ENCODE measurements at places on chromosomes 13 and 19. TPM values are rescaled to one million over a fixed set of nuclear protein-coding genes. Genes with fewer than 3 reads are reported as not detected.

GRCh38 chr13:110699148-110700145, 6.5 kb downstream of the CARS2 start:
- no peak overlapping the region for H3K4me3 ChIP-seq
- no peaks in the 10 kb centered on the region for H3K27me3 ChIP-seq
- no peak overlapping the region for H3K27ac ChIP-seq
- H3K36me3 ChIP-seq: peaks cover 39% of the 10 kb centered on the region
- H3K4me1 ChIP-seq: peaks cover 14% of the 10 kb centered on the region
- no peak for DNase-seq

DNA sequence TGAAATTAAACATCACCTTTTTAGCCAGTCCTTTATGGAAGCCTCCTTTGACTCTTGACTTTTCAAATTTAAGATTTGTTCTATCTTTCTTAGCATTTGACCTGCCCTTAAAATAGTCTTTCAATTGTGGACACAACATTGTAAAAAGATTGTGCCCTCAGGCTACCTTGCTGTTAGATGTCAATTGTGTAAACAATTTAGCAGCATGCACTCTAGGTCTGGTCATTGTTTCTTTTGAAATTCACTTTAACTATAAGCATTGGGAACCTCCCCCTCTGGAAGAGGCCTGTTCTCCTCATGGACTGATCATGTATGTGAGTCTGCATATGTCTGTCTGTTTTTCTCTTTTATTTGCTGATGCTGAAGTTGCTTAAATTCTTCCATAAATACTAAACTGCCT, 31.5 kb upstream of the PABPC3 start:
- H3K4me3 ChIP-seq: no peak overlapping the region
- no peaks in the 10 kb centered on the region for H3K4me1 ChIP-seq
- DNase-seq: no peak
- H3K36me3 ChIP-seq: no peaks in the 10 kb centered on the region

GRCh38 chr13:112177450-112178288, 110.7 kb downstream of the SOX1 start:
- DNase-seq: no peak
- H3K4me1 ChIP-seq: no peaks in the 10 kb centered on the region
- no peaks in the 10 kb centered on the region for H3K36me3 ChIP-seq
- H3K4me3 ChIP-seq: no peak overlapping the region
- H3K27ac ChIP-seq: no peak overlapping the region

- DNase-seq: no peak
- peaks cover 63% of the 10 kb centered on the region for H3K4me1 ChIP-seq
- peak overlapping the region; percentile 85 for H3K27ac ChIP-seq
- H3K36me3 ChIP-seq: peaks cover 14% of the 10 kb centered on the region
- peak overlapping the region; percentile 80 for H3K4me3 ChIP-seq
- H3K27me3 ChIP-seq: no peaks in the 10 kb centered on the region
Measured at GRCh38 chr19:7921967-7922835, 2.1 kb downstream of the SNAPC2 start.

- H3K27me3 ChIP-seq: no peaks in the 10 kb centered on the region
- H3K4me1 ChIP-seq: peaks cover 3% of the 10 kb centered on the region
- no peak overlapping the region for H3K4me3 ChIP-seq
- DNase-seq: no peak
- H3K36me3 ChIP-seq: no peaks in the 10 kb centered on the region
Measured at GRCh38 chr13:100209857-100210825, 121.2 kb downstream of the PCCA start.

The TPT1 gene
- total RNA-seq: 1,970 TPM

The PLPPR3 gene
- not detected for total RNA-seq

- H3K27ac ChIP-seq: no peak overlapping the region
- DNase-seq: no peak
- no peaks in the 10 kb centered on the region for H3K36me3 ChIP-seq
- no peaks in the 10 kb centered on the region for H3K4me1 ChIP-seq
- no peaks in the 10 kb centered on the region for H3K27me3 ChIP-seq
Measured at GRCh38 chr13:54563286-54563685, 1534.7 kb downstream of the OLFM4 start.

- no peaks in the 10 kb centered on the region for H3K27me3 ChIP-seq
- H3K27ac ChIP-seq: no peak overlapping the region
- H3K4me3 ChIP-seq: no peak overlapping the region
- DNase-seq: no peak
Measured at GRCh38 chr19:54436628-54437252, 12.3 kb upstream of the LENG8 start.

- peaks cover 7% of the 10 kb centered on the region for H3K27me3 ChIP-seq
- H3K36me3 ChIP-seq: no peaks in the 10 kb centered on the region
- no peak for DNase-seq
- no peaks in the 10 kb centered on the region for H3K4me1 ChIP-seq
- no peak overlapping the region for H3K27ac ChIP-seq
- no peak overlapping the region for H3K4me3 ChIP-seq
Measured at GRCh38 chr13:24927810-24928404, 163.9 kb downstream of the RNF17 start.

DNA sequence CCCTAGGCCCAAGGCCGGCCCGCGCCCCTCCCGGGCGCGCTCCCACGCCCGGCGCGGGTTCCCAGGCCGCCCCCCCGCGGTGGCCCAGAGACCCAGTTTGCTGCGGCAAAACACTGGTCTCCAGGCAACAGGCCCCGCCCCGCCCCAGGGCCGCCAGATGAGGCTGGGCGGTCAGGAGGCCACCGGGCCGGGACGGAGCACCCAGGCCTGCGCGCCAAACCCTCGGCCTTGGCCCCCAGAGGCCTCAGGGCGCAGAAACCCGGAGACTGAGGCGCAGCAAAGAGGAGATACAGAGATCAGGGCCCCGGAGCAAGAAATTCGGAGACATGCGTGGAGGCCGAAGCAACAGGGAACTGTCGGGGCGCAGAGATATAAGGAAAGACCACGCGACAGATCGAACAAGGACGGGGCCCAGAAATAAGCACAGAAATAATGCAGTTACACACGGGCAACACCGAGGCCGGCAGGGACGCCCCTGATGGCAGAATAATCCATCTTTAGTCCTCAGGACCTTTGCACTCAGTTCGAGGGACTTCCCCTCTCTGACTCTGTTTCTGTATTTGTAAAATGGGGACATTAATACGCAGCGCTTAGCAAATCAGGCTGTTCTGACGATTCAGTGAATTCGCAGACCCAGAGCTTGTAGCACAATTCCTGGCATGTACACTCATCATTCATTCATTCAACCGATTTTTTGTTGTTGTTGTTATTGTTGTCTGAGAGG, 20.8 kb upstream of the ERCC1 start:
- H3K4me3 ChIP-seq: peak overlapping the region; percentile 77
- peaks cover 24% of the 10 kb centered on the region for H3K4me1 ChIP-seq

The HIPK4 gene
- not detected for total RNA-seq

DNA sequence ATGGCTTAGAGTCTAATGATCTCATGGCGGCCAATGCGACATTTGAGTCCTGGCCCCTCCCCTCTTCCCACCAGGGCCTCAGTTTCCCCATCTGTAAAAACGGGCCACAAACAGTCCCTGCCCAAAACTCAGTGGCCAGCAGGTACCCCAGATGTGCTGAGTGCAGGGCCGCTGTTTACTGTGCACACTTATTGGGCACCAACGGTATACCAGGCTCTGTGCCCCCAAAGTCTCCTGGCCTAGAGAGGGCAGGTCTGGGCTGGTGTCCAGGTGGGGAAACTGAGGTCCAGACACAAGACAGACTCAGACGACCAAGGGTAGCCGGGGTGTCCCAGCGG, 23.6 kb upstream of the WDR18 start:
- no peak overlapping the region for H3K4me3 ChIP-seq
- H3K27ac ChIP-seq: no peak overlapping the region
- H3K27me3 ChIP-seq: no peaks in the 10 kb centered on the region
- no peak for DNase-seq

DNA sequence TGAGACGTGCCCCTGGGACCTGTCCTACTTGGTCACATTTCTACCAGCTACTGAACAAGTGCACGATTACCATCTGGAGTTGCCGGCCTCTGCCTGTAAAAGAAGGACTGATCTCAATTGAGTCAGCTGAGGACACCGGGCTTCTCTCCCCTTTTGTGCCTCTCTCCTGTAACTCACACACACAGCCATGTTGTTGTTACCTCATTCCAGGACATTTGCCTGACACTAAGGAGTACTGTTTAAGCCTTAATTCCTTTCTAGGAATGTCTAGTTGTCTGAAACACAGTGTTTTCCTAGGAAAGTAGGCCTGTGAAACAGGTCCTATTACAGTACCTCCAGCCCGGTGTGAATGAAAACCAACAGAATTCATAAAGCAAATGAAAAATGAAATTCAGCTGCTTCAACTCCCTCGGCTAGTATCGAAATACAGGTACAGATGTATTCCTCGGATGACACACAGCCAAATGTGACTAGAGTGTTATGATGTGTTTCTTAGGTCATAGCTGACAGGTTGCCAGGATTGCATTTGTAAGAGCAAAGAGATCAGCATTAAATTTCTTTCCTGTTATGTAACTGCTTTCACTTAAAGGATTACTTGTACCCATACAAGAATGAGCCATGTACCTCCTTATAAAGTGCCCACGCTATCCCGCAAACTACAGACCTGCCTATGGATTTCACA, 152.0 kb upstream of the IRS2 start:
- H3K27me3 ChIP-seq: no peaks in the 10 kb centered on the region
- no peaks in the 10 kb centered on the region for H3K36me3 ChIP-seq
- peak overlapping the region; percentile 23 for H3K27ac ChIP-seq
- DNase-seq: no peak

The ZNF98 gene
- total RNA-seq: 5.9 TPM

- no peak overlapping the region for H3K27ac ChIP-seq
- H3K4me3 ChIP-seq: peak overlapping the region; percentile 44
- no peak for DNase-seq
- no peaks in the 10 kb centered on the region for H3K27me3 ChIP-seq
- H3K36me3 ChIP-seq: no peaks in the 10 kb centered on the region
- no peaks in the 10 kb centered on the region for H3K4me1 ChIP-seq
Measured at GRCh38 chr13:80654638-80655249, 313.8 kb upstream of the SPRY2 start.

GRCh38 chr13:20431080-20431479, 94.6 kb downstream of the CRYL1 start:
- DNase-seq: no peak
- no peak overlapping the region for H3K4me3 ChIP-seq
- no peak overlapping the region for H3K27ac ChIP-seq
- peaks cover 5% of the 10 kb centered on the region for H3K36me3 ChIP-seq
- no peaks in the 10 kb centered on the region for H3K4me1 ChIP-seq
- H3K27me3 ChIP-seq: no peaks in the 10 kb centered on the region

DNA sequence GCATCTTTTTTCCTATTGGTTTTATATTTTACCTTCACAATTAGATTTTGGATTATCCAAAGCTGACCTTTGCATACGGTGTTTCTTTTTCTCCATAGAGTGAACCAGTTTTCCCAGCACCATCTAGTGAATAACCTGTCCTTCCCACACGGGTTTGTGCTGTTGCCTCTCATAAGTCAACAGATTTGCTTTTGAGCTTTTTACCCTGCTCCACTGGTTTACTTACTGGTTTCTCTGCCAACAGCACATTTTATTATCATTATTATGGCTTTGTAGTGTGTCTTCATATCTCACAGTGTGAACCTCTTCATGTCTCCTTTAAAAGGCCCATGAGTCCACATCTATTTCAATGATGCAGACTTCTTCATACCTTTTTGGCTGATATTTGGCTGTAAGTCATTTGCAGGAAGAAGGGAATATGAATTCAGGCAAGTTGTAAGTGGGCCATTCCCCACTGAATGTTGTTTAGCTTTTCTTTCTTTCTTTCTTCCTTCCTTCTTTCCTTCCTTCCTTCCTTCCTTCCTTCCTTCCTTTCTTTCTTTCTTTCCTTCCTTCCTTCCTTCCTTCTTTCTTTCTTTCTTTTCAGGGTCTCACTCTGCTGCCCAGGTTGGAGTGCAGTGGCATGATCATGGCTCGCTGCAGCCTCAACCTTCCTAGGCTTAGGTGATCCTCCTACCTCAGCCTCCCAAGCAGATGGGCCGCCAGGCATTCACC, 86.8 kb downstream of the TM9SF2 start:
- no peaks in the 10 kb centered on the region for H3K36me3 ChIP-seq
- H3K4me1 ChIP-seq: peaks cover 34% of the 10 kb centered on the region
- no peak overlapping the region for H3K27ac ChIP-seq
- DNase-seq: no peak

Measured in thoracic aorta (tissue), 2 donors.